ENCODE measurements at places on chromosomes 7 and 10. TPM values are rescaled to one million over a fixed set of nuclear protein-coding genes. Genes with fewer than 3 reads are reported as not detected.

SNX10 gene
- 4.3 TPM for total RNA-seq

PLXDC2 gene
- total RNA-seq = 0.04 TPM

RPEL1 gene
- not detected for total RNA-seq

PRSS2 gene
- not detected for total RNA-seq

KNDC1 gene
- 1.8 TPM for total RNA-seq

GRID2IP gene
- 0.01 TPM for total RNA-seq

NUTM2E gene
- 0.52 TPM for total RNA-seq

SHH gene
- 1.2 TPM for total RNA-seq

ARMC3 gene
- total RNA-seq = 0.53 TPM

LRRTM3 gene
- not detected for total RNA-seq

MET gene
- total RNA-seq = 103 TPM
